ENCODE measurements at places on chromosomes 5 and 9.

DNA sequence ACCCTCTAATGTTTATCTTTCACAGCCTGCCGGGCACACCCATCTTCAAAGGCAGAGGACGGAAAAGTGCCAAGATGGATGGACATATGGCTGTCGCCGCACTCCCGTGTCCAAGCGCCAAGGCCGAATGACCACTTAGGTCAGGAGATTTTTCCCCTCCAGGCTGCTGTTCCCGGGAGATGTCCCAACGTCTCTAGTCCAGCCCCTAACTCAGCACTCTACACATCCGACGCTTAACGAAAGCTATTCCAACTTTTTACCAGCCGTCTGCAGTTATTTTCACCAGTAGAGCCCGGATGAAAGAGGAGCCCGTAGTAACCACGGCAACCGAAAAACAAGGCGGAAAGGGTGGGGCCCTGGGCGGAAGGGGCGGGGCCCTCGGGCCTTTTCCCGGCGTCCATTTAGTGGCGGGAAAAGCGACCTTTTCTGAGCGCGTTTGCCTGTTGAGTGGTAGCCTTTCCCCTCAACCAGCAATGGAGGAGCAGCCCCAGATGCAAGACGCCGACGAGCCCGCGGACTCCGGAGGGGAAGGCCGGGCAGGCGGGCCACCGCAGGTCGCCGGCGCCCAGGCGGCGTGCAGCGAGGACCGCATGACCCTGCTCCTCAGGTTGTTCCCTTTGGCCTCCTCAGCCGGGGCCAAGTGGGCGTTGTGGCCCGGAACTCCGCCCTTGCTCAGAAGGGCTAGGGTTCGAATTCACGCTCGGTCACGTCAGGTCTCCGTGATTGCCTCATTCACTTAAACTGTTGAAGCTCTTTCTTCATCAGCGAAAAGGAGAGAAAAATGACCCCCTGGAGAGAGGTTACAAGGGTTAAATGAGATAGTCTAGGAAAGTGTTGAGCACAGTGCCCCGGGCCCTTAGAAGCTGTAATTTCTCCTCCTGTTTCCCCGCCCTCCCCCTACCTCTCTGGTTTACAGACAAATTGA lies at the start of gene CENPH:
Gene CENPH (plus strand): TSS at position 422 of the 925 bp plus-strand sequence. CDS start 52 bp downstream, at position 474.
- peak; percentile 92 for DNase-seq

- DNase-seq = no peak
These were observed 193.5 kb downstream of the SEC61B start for GRCh38 chr9:99415606-99416005.

DNA sequence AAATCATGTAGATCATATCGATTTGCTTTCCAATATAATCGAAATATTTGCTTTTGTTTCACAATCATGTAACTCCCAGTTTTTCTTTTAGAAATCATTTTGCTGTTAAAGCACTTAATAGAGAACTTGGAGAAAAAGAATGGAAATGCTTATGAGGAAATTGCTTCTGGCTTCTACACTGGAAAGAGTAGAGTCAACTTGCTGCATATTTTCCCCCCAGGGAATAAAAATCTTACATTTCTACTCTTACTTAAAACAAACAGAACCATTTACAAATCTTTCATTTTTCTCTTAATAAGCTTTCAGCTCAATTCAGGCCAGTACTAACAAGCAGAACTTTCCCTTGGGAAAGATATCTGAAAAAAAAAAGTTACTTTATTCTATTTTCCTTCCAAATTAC lies 312.0 kb downstream of the CHSY3 start:
- DNase-seq = no peak

DNA sequence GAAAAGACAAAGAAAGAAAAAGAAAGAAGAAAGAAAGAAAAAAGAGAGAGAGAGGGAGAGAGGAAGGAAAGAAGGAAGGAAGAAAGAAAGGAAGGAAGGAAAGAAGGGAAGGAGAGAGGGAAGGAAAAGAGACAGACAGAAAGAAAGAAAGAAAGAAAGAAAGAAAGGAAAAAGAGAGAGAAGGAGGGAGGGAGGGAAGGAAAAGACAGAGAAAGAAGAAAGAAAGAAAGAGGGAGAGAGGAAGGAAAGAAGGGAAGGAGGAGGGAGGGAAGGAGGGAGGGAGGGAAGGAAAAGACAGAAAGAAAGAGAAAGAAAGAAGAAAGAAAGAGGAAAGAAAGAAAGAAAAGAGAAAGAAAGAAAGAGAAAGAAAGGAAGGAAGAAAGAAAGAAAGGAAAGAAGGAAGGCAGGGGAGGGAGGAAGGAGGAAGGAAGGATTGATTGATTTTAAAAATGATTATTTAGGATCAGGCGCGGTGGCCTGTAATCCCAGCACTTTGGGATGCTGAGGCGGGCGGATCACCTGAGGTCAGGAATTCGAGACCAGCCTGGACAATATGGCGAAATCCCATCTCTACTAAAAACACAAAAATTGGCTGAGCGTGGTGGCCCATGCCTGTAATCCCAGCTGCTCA lies 23.3 kb upstream of the TOR1B start:
- DNase-seq = no peak

DNA sequence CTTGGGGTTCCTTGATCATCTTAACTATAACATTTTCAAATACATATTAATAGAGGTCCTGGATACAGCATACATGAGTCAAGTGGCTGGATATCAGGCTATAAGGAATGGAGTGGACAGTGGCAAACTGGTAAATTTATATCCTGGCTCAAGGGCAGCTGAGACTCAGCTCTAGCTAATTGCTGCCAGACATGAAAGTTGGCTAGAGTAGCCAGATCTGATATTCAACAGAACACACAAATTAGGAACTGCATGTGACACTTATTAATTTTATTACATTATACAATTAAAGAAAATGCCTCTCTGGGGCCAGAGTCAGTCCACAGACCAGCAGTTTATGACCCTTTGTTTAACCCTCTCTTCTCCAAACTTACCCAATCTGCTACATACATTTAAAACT lies 206.5 kb downstream of the KCTD16 start:
- no peak for DNase-seq
